ENCODE measurements at places on chromosomes 4 and X.

DNA sequence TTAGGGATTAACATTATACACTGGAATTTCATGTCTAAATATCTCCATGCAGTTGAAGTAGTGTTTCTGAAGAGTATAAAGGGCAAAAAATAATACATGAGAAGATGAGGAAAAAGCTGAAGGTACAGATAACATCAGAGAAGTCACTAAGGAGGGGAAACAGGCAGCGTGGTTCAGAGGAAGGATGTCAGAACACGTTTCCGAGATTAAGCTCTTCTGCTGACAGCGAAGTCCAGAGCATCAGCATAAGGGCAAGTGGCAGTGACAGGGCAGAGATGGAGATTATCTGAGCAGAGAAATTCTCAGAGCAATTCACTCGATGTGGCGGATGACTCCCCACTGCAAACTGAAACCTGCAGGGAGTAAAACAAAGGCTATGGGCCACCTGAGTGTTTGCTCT, 443.2 kb upstream of the FRG1 start:
- DNase-seq: no peak

GRCh38 chr4:71692198-71692597, 91.7 kb downstream of the GC start:
- DNase-seq: no peak

GRCh38 chr4:106898621-106899230, 137.4 kb downstream of the DKK2 start:
- peak; percentile 59 for DNase-seq

DNA sequence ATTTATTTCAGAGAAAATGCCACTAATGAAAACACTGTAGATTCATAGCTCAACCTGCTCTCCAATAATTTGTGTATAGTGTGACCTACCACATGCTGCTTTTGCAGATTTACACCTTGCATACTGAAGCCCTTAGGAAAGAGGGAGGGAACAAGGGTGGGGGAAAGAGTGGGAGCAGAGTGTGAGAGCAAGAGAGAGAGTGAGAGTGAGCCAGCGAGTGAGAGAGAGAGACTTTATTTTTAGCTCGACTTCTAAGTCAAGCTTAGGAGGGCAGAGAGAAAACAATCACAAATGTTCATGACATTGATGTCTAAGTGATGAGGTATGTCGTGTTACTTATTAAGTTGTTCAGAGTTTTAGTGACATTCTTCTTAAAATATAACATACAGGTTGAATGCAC, 112.5 kb upstream of the HAND2 start:
- no peak for DNase-seq

- DNase-seq: no peak
These were observed 184.0 kb upstream of the ZFP42 start for GRCh38 chr4:187811591-187811990.

- DNase-seq: no peak
These were observed 98.3 kb downstream of the DCLK2 start for GRCh38 chr4:150176547-150176946.

- no peak for DNase-seq
These were observed 12.5 kb downstream of the KLHL15 start for GRCh38 chrX:24014388-24015018.

- no peak for DNase-seq
These were observed 120.5 kb downstream of the ENPP6 start for GRCh38 chr4:184097241-184097605.

GRCh38 chr4:149203256-149204001, 612.2 kb downstream of the IQCM start:
- DNase-seq: no peak

Measured in COR-L47 (cell line).